ENCODE measurements at places on chromosomes 5 and 9.
A peak's percentile ranks its signal among the peaks of the same experiment; 100 is the strongest.

GRCh38 chr5:126857472-126858410 is 80.8 kb downstream of the LMNB1 start:
- peak; percentile 50 for DNase-seq

DNA sequence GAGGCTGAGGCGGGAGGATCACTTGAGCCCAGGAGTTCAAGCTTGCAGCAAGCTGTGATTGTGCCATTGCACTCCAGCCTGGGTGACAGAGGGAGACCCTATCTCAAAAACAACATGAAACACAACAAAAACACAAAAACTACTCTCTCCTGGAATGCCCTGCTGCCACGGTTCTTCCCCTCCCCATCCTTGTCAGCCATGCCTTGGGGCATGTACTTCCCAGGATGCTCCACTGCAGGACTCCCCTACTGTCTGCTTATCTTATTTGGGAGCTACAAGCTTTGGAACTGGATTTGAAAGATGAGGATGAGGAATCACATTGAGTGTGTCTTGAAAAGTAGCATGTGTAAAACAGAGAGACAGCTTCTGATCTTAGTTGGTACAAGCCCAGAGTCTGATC is 40.1 kb upstream of the KIAA1958 start:
- no peak for DNase-seq

DNA sequence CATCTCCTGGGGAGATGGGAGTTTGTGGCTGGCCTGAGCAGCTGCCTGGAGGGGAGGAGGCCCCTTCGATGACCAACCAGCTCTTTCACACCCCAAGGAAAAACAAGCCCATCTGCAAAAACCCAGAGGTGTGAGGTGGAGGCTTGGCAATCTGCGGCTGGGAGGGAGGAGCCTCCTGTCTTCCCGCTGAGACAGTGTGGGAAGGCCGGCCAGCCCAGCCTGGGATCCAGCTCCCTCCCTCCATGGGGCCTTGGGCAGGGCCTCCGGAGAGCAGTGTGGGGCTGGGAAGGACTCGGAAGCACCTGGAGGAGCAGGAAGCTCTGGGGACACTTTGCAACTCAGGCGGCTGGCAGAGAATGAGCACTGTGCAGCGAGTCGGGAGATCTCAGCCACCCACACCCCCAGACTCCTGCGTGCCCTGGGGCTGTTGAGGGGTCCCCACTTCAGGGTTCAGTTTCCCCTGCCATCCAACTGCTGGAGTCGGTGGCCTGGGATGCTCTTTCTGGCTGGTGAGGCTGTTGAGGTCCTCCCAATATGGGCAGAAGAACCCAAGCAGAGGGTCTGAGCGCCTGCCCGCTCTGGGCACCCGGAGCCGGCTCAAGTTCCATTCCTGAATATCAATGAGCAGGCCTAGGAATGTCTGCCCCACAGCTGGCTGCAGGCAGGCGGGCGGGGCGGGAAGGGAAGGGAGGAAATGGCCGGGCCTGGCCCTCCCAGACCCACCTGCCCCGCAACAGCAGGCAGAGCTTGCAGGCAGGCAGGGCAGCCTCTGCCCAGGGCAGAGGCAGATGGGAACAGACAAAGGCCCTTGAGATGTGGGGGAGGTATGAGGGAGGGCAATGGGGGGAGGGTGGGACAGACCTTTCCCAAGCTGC is 101.1 kb downstream of the FGF18 start:
- peak; percentile 83 for DNase-seq

- peak; percentile 79 for DNase-seq
Observed at GRCh38 chr5:154446195-154447088, 645 bp downstream of the SAP30L start.

- DNase-seq: no peak
Observed at GRCh38 chr5:43429016-43429415, 16.8 kb upstream of the CCL28 start.

- no peak for DNase-seq
Observed at GRCh38 chr9:105284463-105284862, 40.0 kb downstream of the SLC44A1 start.

DNA sequence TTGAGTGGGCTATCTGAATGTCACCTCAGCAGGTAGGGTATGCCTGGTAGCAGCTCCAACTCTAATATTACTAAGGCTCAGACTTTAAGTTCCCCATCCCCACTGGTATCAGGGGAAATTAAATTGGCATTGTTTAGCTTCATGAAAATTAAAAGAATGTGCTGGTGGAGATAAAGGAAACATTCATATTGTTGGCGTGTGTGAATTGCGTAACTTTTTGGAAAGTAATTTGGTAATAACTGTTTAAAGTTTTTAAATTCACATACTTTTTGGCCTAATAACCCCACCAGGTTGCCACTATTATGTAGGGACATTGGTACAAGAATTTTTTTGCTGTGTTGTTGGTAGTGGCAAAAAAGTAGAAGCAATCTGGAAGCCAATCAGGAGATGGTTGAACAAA is 29.4 kb downstream of the TNPO1 start:
- DNase-seq: peak; percentile 43

- no peak for DNase-seq
Observed at GRCh38 chr5:62310426-62311143, 4.6 kb downstream of the KIF2A start.

DNA sequence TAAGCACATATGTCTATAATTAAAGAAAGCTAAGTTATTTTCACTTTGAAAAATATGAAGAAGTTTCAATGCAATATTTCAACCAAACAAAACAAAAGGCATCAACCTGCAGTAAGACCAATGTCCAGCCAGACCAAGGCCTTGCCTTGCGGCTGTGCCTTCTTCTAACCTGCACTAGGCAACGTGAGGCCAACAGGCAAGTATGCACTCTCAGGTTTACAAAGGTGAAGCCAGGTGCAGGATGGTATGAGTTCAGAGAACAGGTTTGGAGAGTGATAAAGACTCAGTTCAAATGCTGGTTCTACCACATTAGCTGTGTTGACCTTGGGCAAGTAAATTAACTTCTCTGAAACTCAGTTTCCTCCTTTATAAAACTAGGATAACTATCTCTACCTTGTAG is 79.3 kb downstream of the KLHL3 start:
- no peak for DNase-seq

- DNase-seq: peak; percentile 38
Observed at GRCh38 chr5:173010547-173011464, 27.2 kb downstream of the ATP6V0E1 start.

DNA sequence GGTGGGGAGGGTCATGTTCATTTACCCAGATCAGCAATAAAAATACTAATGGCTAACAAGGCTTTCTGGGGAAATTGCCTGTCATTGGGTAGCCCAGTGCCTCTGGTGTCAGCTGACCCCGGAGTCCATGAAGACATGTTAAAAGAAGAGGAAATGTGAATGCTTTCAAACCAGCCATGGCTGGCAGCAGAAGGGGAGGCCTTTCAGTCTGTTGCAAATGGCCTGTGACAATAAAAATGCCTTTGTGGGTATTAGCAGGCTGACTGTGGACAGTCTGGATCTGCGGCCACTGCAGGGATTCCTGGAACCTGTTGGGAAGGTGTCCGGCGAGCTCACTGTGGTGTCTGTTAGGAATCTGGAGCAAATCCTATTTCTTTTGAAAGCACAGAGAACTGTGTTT is 7.5 kb downstream of the ABL1 start:
- DNase-seq: no peak

DNA sequence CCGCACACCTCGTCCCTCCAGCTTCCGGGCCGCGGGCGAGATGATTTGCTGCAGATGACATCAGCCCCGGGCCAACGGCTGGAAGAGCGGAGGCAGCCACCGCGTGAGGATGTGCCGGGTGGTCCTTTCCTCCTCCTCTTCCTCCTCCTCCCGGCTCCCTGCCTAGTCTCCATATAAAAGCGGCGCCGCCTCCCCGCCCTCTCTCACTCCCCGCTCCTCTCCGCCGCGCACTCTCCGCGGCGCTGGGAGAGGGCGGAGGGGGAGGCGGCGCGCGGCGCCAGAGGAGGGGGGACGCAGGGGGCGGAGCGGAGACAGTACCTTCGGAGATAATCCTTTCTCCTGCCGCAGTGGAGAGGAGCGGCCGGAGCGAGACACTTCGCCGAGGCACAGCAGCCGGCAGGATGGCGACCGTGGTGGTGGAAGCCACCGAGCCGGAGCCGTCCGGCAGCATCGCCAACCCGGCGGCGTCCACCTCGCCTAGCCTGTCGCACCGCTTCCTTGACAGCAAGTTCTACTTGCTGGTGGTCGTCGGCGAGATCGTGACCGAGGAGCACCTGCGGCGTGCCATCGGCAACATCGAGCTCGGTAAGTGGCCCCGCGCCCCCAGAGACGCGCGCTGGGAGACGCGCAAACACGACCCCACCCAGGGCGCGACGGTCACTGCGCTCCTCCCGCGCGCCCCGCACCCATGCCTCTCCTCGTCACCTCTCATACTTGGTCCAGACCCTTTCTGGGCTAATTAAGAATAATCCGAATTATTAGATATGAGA is at the start of gene MAP1B:
Gene MAP1B, plus strand, starts transcription at position 345 of the 770 bp plus-strand sequence. Its CDS starts 57 bp downstream, at position 402.
- DNase-seq: peak; percentile 86

- DNase-seq: no peak
Observed at GRCh38 chr9:24912767-24913166, 367.1 kb upstream of the IZUMO3 start.

DNA sequence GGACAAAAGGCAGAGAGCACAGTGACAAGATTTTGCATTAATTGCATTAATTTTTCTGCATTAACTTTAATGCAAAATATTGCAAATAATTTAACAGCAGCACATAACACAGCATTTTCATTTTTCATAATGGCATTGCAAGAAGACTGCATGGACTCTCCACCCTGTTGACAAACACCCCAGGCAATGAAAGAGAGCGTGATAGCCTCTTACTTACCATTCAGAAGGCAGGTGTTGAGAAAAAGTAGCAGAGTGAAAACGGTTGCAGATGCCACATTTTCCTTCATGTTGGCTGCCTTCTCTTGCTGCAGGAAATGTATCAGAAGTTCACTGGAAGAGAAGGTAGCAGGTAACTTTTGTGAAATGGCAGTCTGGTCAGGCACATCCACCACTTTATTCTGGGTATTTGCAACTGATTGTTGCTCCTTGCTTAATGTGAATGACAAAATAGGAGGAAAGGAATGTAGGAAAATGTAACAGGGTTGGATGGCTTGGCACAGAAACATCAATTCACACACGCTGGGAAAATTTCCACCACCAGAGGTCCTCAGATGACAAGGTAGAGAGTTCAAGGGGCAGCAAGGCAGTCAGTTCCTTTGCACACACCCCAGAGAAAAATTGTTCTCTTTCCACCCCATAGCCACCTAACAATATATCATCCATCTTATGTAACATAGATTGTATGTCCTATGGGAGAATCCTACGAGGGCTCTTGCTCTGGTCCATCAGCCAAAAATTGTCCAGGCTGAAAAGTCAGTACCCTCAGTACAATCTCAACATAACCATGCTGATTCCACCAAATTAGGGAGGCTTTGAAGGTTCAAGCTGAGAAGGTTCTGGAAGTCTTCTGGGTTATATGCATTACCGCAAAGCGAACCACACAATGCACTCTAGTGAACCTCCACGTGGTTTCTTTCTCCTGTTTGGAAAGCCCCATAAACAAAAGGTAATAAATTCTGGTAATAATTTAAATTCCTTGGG is 41.9 kb upstream of the AGXT2 start:
- peak; percentile 78 for DNase-seq
